Activated T-helper 1 cell treated with anti-CD3 and anti-CD28 coated beads, Interleukin-12 subunit alpha, Interleukin-12 subunit beta, Interleukin-2, Interleukin-4 antibody, amounts not matched to agents 30 ng/mL and 10 ng/mL and 1 ng/mL, durations not matched to agents 14 hours and 24 hours and 36 hours (primary cell): ENCODE measurements at places on chromosomes 12 and 14. TPM values are rescaled to one million over a fixed set of nuclear protein-coding genes. Genes with fewer than 3 reads are reported as not detected.

DNA sequence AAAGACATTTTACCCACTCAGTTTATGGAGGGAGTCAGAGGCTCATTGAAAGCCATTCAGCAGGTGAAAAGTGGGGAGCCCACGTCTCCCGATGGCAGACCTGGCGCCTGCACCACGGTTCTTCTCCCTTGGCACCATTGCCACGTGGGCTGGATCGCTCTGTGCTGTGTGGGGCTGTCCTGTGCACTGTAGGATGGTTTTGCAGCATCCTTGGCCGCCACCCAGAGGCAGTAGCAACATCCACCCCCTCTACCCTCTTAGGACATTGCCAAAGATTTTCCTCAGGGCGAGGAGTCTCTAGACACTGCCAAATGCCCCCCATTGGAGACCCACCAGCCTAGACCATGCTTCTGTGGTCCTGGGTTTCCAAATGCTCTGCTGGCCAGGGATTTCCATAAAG is 60.2 kb downstream of the SYNE3 start:
- no peak for DNase-seq

- no peak for DNase-seq
Measured at GRCh38 chr12:127223731-127224130, 1043.2 kb upstream of the TMEM132C start.

GRCh38 chr12:65675141-65675621 is 149.1 kb upstream of the HMGA2 start:
- DNase-seq = no peak

GRCh38 chr14:24238123-24238522 is 4.3 kb downstream of the TINF2 start:
- DNase-seq = no peak

Gene GYS2
- 0.16 TPM in 1 of 2 replicates, not detected in the other for total RNA-seq

Gene ARHGEF25
- 0.60 and 1.5 TPM in 2 replicates for total RNA-seq

Gene CLEC2A
- not detected in 2 replicates for total RNA-seq

Gene AQP6
- not detected in 2 replicates for total RNA-seq
